ENCODE measurements at places on chromosomes 12 and 14.

DNA sequence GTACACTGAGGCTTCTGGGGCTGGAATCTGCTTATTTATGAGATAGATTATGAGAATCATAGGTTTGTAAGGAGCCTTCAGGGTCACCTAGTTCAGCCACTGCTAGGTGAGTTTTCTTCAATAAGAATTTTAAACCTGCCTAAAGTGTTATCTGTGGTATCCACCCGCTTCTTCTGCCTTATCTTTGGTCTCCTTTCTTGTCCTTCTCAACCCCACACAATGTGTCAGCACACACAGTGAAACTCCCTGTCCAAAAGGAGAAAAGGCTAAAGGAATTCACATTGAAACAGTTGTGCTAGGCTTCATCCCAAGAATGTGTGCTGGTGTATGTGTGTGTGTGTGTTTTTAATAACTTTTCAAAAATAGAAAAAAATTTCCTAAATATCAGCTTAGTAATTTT is 259.3 kb upstream of the BTG1 start:
- no peak for DNase-seq

GRCh38 chr14:97878727-97879126 is 1081.5 kb downstream of the VRK1 start:
- DNase-seq = no peak

GRCh38 chr12:124683152-124684124 is 116.0 kb upstream of the NCOR2 start:
- DNase-seq = no peak

- DNase-seq = no peak
Measured at GRCh38 chr14:64394977-64395633, 7.0 kb downstream of the MTHFD1 start.

DNA sequence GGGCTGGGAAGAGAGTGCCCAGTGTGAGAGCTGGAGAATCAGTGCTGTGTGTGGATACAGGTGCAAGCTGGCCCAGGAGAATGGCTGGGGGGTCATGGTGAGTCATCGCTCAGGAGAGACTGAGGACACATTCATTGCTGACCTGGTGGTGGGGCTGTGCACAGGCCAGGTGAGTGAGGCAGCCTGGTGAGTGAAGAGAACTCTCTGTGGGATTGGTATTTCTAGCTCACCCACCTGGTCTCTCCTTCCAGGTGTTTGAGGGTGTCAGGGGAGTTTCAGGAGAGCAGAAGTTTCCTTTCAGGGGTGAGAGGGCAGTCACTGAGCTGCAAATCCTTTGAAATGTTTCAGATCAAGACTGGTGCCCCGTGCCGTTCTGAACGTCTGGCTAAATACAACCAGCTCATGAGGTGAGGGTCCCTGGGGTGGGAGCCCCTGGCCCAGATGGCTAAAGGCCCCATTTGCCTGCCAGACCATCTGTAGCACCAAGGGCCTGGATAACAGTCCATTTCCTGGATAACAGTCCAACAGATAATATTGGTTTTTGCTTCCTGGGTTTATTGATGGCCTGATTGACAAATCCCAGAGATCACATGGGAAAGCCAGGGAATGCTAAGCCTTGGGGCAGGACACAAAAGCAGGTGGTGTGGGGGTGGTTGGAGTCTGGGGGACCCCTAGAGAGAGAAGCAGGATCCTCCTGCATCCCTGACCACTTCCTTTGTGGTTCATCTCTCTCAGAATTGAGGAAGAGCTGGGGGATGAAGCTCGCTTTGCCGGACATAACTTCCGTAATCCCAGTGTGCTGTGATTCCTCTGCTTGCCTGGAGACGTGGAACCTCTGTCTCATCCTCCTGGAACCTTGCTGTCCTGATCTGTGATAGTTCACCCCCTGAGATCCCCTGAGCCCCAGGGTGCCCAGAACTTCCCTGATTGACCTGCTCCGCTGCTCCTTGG is 5.5 kb upstream of the ATN1 start:
- DNase-seq = no peak

- DNase-seq = no peak
Measured at GRCh38 chr12:41277100-41277945, 89.2 kb downstream of the PDZRN4 start.
